ENCODE measurements at places on chromosomes 6 and 20.

- DNase-seq, result no peak
Observed at GRCh38 chr6:136701045-136701444, 91.2 kb downstream of the MAP3K5 start.

DNA sequence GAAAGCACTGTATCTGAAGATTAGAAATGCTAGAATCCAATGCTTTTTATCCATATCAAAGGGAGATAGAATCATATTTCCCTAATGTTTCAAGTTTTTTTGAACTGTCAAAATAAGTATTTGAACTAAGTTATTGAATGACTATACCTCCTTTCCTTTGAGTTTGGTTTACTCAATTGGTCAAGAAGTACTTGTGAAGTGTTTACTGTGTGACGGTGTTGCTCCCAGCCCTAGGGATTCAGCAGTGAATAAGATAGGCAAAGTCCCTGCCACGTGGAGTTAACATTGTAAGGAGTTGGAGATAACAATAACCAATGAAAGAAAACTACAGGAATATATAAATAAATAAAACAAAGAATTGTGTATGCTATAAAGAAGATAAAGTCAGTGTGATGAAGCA, 535.9 kb downstream of the FRK start:
- no peak for DNase-seq

DNA sequence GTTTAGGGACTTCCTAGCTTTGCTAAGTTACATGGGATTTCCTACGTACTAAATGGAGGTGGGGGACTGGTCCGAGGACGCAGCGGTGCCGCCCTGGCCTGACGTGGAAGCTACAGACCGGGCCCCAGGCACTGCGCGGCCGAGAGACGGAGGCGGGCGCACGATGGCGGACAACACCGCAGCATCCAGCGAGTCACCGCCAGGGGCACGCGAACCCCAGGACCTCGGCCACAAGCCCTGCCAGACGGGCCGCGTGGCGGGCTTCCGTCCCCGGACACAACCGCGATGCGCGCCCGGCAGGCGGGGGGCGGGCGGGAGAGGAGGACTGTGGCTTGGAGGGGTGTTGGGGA, 1516.9 kb upstream of the DEFB115 start:
- DNase-seq, result no peak

GRCh38 chr20:64101731-64102621, 5.4 kb downstream of the NPBWR2 start:
- DNase-seq, result peak; percentile 52

- DNase-seq, result no peak
Observed at GRCh38 chr6:2197177-2197671, 48.2 kb downstream of the GMDS start.

DNA sequence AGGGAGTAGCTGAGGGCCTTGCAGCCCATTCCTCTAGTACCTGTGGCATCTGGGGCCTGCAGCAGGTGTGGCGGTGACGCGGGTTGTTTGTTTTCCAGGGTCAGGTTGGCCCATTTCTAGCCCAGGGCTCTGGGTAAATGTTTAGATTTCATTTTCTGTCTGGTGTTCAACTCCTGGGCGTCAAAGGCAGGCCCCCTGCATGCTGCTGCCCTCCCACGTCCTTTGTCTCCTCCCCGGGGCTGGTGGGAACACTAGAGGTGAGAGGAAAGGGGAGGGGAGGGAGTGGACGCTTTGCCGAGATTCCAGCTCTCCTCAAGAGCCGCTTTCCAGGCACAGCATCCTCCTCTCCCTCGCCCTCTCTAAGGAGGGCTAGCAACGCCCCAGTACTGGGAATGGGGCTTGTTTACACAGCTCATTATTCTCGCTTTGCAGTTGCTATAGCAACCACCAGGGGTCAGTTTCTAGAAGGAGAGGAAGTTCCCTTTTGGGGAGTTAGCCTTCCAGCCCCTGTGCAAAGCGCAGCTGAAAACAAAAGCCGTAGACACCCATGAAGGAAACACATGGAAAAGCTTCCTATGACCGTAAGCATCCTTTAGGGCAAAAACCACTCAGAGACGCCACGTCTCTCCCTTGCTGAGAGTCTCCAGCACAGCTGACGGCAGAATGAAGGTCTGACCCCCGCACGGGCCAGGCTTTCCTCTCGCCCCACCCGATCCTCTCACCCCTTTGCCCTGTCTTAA, 170.6 kb downstream of the LY86 start:
- no peak for DNase-seq

DNA sequence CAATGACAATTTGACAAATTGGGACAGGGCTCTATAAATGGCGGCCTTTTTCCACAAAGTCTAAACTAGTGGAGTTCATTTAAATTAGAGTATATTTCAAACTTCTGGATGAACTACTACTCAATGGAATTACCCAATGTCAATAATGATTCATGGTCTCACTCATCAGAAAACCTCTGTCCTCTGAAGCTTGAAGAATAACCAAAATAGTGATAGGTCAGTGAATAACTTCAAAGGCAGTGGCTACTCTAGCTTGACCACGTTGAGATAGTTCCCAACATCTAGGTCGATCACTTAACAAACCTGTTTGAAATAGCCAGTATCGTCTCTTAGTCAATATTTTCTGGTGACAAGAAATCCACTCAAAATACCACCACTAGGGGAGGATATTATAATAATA, 197.6 kb downstream of the HDGFL1 start:
- no peak for DNase-seq

DNA sequence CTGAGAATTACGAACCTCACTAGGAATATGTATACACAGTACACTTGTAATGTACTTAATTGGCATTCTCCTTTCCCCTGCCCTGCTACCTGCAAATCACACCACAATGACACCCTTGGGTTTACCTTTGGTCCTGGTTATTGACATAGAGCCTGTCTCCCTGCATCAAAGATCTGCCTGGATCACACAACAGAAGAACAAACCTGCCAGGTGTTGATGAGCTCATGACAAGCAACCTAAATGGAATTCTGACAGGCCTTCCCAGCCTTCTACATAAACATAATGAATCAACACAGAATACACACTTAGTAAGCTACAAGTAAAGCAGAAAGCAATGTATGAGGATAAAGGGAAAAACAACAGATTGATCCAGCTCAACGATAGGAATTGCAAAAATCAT, 95.6 kb downstream of the HDGFL1 start:
- DNase-seq, result no peak

- no peak for DNase-seq
Observed at GRCh38 chr20:11716945-11717248, 200.8 kb upstream of the BTBD3 start.

DNA sequence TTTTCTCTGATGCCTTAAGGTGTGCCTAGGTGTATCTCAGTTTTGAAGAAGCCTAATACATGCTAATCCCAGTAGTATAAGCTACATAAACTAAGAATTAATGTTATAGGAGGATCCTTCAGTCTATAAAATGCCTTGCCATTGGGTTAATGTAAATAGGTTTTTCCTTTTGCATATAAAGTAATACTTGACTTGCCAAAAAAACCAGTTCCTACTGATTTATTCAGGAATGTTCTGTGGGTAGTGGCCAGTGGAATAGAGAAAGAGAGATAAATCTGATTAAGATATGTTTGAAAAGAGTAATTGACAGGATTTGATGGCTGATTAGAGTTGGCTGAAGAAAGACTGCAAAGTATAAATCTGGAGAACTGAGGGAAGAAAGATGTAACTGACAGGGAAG, 273.4 kb downstream of the ZFAND3 start:
- no peak for DNase-seq

DNA sequence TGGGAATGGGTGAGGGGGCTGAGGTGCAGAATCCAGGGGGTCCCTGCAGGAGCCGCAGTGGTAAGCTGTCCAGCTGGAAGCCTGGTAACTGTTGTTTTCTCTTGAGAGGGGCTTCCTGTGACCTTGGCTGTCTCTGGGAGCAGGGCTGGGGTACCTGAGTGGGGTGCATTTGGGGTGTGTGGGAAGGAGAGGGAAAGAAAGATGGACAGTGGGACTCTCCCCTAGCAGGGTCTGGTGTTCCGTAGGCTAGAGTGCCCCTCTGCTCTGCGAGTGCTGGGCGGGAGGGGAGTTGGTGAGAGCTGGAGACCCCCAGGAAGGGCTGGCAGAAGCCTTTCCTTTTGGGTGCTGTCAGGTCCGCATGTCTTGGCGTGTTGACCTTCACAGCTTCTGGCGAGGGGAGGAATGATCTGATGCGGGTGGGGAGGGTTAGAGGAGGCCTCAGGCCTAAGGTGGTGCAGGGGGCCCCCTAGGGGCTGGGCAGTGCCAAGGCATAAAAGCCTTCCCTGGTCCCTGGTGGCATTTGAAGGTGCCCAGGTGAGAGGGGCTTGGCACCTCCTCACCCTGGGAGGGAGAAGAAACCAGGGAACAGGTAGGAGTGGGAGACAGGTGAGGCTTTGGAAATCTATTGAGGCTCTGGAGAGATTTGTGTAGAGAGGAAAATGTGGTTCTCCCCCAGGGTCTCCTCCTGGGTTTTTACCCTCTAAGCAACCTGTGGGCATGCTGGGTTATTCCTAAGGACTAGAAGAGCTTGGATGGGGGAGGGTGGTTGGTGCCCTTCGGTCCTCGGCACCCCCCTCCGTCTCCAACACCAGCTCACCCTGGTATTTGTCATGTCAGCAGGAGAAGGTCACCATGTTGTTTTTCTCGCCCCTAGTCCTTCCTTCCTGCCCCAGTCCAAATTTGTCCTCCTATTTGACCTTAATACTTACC, 3.3 kb downstream of the VEGFA start:
- no peak for DNase-seq

- DNase-seq, result no peak
Observed at GRCh38 chr6:106253172-106253571, 72.4 kb downstream of the ATG5 start.

DNA sequence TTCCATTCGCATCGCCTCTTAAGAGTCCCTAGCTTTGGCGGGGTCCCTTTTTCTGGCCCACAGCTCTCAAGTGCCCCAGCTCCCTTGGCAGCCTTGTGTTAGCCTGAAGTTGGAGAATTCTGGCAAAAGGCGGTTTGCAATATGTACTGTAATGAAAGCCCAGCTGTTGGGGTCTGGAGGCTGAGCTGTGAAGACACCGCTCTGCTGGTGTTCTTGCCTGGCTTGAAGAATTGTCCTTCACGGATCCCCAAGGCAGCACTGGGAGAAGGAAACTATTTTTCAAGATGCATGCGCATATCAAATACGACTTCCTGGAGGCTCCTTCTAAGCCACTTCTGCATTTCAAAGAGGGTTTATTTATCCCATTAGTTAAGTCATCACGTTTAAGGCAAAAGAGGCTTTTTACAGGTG, 21.4 kb upstream of the CITED2 start:
- DNase-seq, result no peak

DNA sequence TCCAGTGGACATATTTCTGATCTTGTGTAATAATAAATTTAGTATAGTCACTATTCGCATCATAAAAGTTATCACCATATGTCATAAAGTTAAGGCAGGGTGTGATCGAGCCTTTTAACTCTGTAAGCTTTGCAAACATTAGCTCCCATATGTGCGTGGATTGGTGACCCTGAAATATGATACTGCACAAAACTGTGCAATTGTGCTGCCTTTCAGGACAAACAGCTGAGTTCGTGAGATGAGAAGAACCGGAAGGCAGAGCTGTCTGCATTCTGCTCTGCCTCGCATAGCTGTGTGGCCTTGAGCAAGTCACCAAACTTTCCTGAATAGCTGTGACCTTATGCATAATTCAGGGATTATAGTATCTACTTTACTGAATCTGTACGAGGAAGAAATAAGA, 3.2 kb upstream of the PLEKHG1 start:
- DNase-seq, result no peak
